ENCODE measurements at places on chromosomes 12 and 14. TPM values are rescaled to one million over a fixed set of nuclear protein-coding genes. Genes with fewer than 3 reads are reported as not detected.

Gene ITGB7
- total RNA-seq: 0.30 TPM

Gene RD3L
- total RNA-seq: not detected

Gene RHEBL1
- 7.1 TPM for total RNA-seq

Gene PLBD1
- total RNA-seq: 42.1 TPM

Gene RPS6KL1
- 5.4 TPM for total RNA-seq

Gene STX2
- total RNA-seq: 24.9 TPM

Gene DMAC2L
- 8.0 TPM for total RNA-seq

Gene ACSM4
- total RNA-seq: 1.9 TPM

Gene CFAP251
- 0.24 TPM for total RNA-seq

Gene CYP27B1
- total RNA-seq: 0.59 TPM

Gene TESPA1
- total RNA-seq: not detected

Gene CD27
- total RNA-seq: not detected

Gene KRT83
- total RNA-seq: 0.10 TPM

Gene CRIP1
- 0.96 TPM for total RNA-seq

Gene SMIM41
- total RNA-seq: not detected

Gene LMO3
- 10.9 TPM for total RNA-seq

Gene LEMD3
- total RNA-seq: 20.5 TPM

Gene ZNF605
- total RNA-seq: 11.0 TPM

Gene ING4
- total RNA-seq: 31.2 TPM

Gene SPIC
- not detected for total RNA-seq

Gene PROX2
- not detected for total RNA-seq

Gene SLC39A5
- total RNA-seq: 0.48 TPM

Gene AQP2
- not detected for total RNA-seq

Gene KRT7
- 0.80 TPM for total RNA-seq

Gene FOXG1
- total RNA-seq: 0.14 TPM

Gene NDRG2
- 33.5 TPM for total RNA-seq

Gene TEX22
- total RNA-seq: 0.42 TPM

Gene CTSG
- total RNA-seq: 0.10 TPM

Gene MUCL1
- total RNA-seq: not detected

Gene TTC7B
- total RNA-seq: 27.4 TPM

Gene IL23A
- total RNA-seq: 7.6 TPM

Gene SYT1
- 11.7 TPM for total RNA-seq

Gene BEGAIN
- total RNA-seq: 3.3 TPM

Gene HOXC5
- total RNA-seq: not detected

Gene SIX1
- total RNA-seq: not detected

Gene CLEC4E
- total RNA-seq: 0.07 TPM

Gene IFNG-AS1
- not detected for total RNA-seq

Gene AQP5
- 1.7 TPM for total RNA-seq

Gene PRB2
- not detected for total RNA-seq

Gene PMCH
- total RNA-seq: not detected

Gene C12orf75
- 7.7 TPM for total RNA-seq

Gene LRRC43
- total RNA-seq: 0.22 TPM

Gene PPM1H
- total RNA-seq: 17.0 TPM

Gene HRK
- 0.33 TPM for total RNA-seq

Gene IGF1
- total RNA-seq: not detected

Gene PRIMA1
- total RNA-seq: 1.6 TPM

Gene DEPDC4
- total RNA-seq: 2.9 TPM

Gene WIF1
- total RNA-seq: 0.07 TPM

Gene FOXN4
- 0.33 TPM for total RNA-seq

Gene GPRC5D
- total RNA-seq: not detected

Measured in H7 (cell line).